ENCODE measurements at places on chromosomes 2 and 18. TPM values are rescaled to one million over a fixed set of nuclear protein-coding genes. Genes with fewer than 3 reads are reported as not detected.

PLGLB2 gene
- total RNA-seq: not detected

TCF23 gene
- not detected for total RNA-seq

OSR1 gene
- not detected for total RNA-seq

IGFBP2 gene
- total RNA-seq: 1.9 TPM

CYTIP gene
- total RNA-seq: 195 TPM

WDR12 gene
- total RNA-seq: 219 TPM

ZNF512 gene
- 16.4 TPM for total RNA-seq

SANBR gene
- total RNA-seq: 0.84 TPM

CAPG gene
- total RNA-seq: 10.9 TPM

SOWAHC gene
- 0.46 TPM for total RNA-seq

TACR1 gene
- total RNA-seq: not detected

LAMA1 gene
- 0.08 TPM for total RNA-seq

CHRNG gene
- total RNA-seq: not detected

TMEM198 gene
- total RNA-seq: 4.8 TPM

RALB gene
- 17.5 TPM for total RNA-seq

TRABD2A gene
- 21.2 TPM for total RNA-seq

FOXD4L1 gene
- 0.18 TPM for total RNA-seq

PDE11A gene
- not detected for total RNA-seq

CYP26B1 gene
- total RNA-seq: 0.16 TPM

ADGRF3 gene
- 2.0 TPM for total RNA-seq

DYNAP gene
- total RNA-seq: not detected

FBXO48 gene
- 0.87 TPM for total RNA-seq

ATRAID gene
- total RNA-seq: 84.1 TPM

ITM2C gene
- 29.4 TPM for total RNA-seq

TEX44 gene
- total RNA-seq: not detected

PECR gene
- 6.0 TPM for total RNA-seq

C18orf54 gene
- 3.6 TPM for total RNA-seq

VWA3B gene
- not detected for total RNA-seq

GAL3ST2 gene
- 0.23 TPM for total RNA-seq

DSG1 gene
- not detected for total RNA-seq

BOLL gene
- total RNA-seq: not detected

REG1B gene
- 3.8 TPM for total RNA-seq

PID1 gene
- total RNA-seq: 0.10 TPM

SP140 gene
- 50.6 TPM for total RNA-seq

KATNAL2 gene
- total RNA-seq: 0.61 TPM

DUSP19 gene
- 2.5 TPM for total RNA-seq

FBLN7 gene
- 24.3 TPM for total RNA-seq

SKOR2 gene
- total RNA-seq: not detected

LRP2 gene
- total RNA-seq: 0.03 TPM

DSC2 gene
- total RNA-seq: 0.10 TPM

ANKRD36 gene
- 12.6 TPM for total RNA-seq

PROM2 gene
- total RNA-seq: 0.63 TPM

KCNJ3 gene
- total RNA-seq: not detected

RAB27B gene
- 0.05 TPM for total RNA-seq

TXNDC2 gene
- total RNA-seq: not detected

SERPINB12 gene
- total RNA-seq: not detected

TCF7L1 gene
- 0.13 TPM for total RNA-seq

FAP gene
- total RNA-seq: not detected

FMNL2 gene
- total RNA-seq: 1.4 TPM

SLC9A2 gene
- total RNA-seq: 0.05 TPM
